ENCODE measurements at places on chromosomes 3 and 15.

DNA sequence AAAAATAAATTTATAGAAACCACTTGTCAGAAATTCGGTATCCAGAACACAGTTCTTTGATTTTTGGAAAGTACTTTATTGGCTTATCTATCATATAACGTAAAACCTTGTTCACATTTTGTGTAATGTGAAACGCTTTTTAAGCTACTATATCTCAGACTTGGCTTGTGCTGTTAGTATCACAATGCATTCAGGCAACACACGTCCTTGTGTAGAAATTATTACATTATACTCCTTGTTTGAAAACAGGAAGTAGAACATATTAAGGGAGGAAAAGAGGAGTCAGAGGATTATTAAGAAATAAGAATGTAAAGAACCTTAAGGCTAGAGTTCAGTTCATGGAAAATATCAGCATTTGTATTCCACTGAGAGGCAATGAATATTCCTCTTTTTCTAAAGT is 1.6 kb downstream of the DNAJC13 start:
- DNase-seq, result no peak

- no peak for DNase-seq
These were observed 52.3 kb downstream of the ATP1B3 start for GRCh38 chr3:141928631-141929270.

DNA sequence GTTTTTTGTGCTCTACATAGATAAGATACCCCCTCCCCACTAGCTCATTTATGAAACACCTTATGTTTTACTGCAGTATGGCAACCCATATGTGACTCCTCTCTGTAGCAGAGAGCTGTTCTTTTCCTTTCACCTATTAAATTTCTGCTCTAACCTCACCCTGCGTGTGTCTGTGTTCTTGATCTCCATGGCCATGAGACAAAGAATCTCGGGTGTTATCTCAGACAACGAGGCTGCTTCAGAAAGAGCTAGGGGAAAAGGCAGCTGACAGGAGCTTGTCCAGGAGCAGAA is 18.0 kb downstream of the CCR8 start:
- DNase-seq, result no peak

DNA sequence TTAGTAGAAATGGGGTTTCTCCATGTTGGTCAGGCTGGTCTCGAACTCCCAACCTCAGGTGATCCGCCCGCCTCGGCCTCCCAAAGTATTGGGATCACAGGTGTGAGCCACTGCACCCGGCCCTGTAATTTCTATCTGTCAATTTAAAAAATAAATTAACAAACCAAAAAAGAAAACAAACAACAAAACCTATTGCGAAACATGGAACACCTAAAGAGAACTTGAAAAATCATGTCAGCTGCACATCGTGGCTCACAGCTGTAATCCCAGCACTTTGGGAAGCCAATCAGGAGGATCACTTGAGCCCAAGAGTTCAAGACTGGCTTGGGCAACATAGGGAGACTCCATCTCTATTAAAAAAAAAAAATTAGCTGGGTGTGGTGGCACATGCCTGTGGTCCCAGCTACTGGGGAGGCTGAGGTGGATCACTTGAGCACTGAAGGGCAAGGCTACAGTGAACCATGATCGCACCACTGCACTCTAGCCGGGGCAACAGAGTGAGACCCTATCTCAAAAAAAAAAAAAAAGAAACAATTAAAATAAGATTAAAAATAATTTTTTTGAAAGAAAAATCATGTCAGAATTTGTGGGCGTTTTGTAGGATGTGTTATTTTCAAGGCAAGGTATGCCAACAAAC is 19.6 kb downstream of the PARP6 start:
- no peak for DNase-seq

- DNase-seq, result no peak
These were observed 3.8 kb downstream of the HEG1 start for GRCh38 chr3:125051715-125052581.

DNA sequence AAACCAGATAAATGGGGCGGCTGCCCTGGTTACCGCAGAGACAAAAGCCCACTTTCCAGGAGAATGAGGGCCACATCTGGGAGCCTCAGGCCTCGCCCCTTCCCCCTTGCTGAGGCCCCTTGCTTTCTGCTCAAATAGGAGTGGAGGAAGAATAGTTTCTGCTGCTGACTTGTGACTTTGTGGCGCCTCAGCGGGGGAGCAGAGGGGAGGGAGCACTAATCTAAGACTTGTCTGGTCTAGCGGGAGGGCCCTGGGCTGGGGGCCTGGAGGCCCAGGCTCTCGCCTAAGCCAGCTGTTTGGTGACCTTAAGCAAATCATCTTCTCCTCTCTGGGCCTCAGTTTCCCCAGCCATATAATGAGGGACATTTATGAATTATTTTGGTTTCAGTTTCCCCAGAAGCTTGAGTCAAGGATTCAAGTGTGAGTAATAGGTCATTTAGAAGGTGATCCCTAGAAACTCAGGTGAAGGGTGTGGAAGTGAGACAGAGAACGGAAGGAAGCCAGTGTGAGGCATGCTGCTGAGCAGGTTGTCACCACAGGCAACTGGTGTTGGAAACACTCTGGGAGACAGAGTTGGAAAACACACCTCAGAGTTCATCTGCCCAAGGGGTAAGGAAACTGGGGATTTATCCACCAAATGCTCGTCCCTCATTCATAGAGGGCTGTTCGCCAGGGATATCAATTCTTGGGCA is 25.9 kb upstream of the SMAD3 start:
- DNase-seq, result no peak

GRCh38 chr3:126158016-126158911 is 22.1 kb downstream of the ALDH1L1 start:
- DNase-seq, result no peak

- DNase-seq, result no peak
These were observed 6.0 kb downstream of the GATM start for GRCh38 chr15:45372041-45372995.

DNA sequence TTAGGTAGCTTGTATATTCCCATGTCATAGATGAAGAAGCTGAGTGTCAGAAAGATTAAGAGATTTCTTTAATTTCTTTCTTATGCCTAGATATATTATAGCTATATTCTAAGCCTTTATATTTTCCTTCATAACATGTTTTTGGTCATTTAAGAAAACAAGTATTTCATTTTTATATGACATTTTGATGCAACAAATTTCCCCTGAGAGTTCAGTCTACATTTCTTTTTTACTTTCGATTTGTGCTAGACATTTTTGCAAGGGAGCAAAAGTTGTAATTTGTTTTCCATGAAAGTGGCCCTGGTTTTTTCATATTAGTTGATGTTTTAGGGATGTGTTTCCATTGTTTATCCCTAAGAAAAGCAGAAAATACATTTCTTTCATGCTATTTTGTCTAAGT is 344.9 kb downstream of the NLGN1 start:
- no peak for DNase-seq

DNA sequence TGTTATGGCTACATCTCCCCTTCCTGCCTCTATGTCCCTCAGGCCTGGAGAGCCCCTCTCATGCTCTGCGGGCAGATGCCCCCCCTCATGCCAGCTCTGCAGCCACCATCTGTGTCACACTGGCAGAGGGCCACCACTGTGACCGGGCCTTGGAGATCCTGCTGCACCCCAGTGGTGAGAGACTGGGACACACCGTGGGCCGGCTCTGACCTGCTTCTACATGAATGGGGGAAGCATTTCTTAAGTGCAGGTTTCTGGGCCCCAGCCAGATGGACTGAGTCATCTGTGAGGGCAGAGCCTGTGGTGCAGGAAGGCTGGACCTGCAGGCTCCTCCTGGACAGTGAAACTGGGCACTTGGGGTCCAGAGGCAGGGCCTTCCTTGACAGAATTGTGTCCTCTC is 4.8 kb downstream of the VWA5B2 start:
- DNase-seq, result no peak

DNA sequence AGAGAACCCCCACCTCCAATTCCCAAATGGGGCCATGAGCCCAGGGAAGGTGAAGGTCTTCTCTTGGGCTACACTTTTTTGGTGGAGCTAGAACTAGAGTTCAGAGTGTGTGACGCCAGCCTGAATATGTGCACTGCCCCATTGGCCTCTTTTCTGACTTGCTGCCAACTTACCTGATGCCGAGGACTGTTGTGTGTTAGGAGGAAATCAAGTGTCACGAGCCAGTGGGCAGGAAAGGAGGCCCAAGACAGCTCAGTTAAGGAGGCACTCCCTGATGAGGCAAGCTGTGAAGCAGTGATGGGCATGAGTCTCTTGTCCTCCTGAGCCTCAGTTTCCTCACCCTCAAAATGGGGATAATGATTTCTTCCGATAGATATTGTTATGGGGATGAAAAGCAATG is 107.8 kb downstream of the ANP32A start:
- DNase-seq, result no peak

DNA sequence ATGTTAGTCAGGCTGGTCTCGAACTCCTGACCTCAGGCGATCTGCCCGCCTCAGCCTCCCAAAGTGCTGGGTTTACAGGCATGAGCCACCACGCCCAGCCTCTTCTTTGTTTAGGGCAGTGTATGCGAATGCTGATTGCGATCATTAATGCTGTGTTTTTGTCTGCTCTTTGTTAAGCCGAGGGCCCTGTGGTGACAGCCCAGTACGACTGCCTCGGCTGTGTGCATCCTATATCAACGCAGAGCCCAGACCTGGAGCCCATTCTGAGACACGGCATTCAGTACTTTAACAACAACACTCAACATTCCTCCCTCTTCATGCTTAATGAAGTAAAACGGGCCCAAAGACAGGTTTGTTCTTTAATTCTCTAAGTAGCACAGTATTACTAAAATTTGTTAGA is 7.8 kb downstream of the KNG1 start:
- DNase-seq, result no peak

- no peak for DNase-seq
These were observed 25.3 kb downstream of the NCEH1 start for GRCh38 chr3:172685331-172686214.

- no peak for DNase-seq
These were observed 22.3 kb downstream of the GRIP2 start for GRCh38 chr3:14517601-14518431.

DNA sequence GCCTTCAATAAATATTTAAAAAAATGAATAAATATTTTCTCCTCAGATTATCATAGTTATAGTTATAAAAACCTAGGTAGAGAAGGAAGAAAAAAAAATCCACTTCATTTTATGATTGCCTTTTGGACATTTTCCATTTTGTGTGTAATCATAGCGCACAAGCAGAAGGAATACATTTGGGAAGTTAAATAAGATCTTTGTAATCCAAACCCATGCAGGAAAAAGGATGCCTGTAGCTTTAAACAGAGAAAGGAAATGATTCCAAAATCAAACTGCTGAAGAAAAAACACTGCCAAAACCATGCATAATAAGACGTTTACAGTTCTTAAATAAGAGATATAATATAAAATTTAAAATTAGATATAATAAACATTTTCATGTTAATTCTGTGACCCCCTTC is 7.4 kb upstream of the CCDC54 start:
- no peak for DNase-seq

DNA sequence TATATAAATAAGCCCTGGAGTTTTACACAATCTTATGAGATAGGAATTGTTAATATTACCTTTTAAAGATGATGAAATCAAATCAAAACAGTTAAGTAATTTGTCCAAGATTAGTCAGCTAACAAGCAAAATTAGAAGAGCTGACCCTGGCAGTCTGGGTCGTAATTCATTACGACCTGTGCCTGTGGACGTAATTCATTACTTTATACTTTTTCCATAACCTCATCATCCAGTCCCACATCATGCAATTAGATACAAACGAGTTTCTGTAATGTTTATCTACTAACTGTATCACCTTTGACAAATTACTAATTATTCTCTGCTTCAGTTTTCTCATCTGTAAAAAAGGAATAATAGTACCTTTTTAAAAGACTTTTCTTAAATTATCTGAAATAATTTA is 665.9 kb downstream of the ZBBX start:
- no peak for DNase-seq

DNA sequence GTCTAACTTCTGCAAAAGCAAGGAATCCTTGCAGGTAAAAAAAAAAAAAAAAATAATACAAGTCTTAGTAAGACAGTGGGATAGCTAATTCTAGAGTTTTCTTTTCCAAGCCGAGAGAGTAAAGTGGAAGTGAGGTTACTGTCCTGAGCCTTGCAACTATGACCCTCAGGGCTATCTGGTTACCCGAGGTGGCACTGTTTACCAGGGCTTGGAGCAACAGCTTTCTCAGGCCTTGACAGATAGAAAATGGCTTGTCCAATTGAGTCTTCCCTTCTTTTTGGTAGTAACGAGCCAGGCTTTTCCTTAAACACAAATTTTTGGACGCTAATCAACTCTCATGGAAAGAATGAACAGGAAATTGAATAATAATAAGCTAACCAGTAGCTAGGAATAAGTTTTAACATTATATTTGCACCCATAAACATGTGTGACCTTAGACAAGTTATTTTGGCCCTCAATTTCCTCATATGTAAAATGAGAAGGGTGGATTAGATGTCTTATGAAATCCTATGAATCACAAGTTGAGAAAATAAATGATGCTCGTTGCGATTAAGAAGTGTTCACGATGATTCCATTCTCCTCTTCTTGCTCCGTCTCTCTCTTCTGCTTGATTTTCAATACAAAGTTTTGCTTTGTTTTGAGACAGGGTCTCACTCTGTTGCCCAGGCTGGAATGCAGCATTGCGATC is 236.9 kb upstream of the KBTBD8 start:
- DNase-seq, result no peak

GRCh38 chr3:5332270-5332956 is 144.9 kb downstream of the EDEM1 start:
- no peak for DNase-seq

- no peak for DNase-seq
These were observed 390.2 kb upstream of the SGO1 start for GRCh38 chr3:20576228-20576627.

GRCh38 chr15:84647726-84648125 is 6.4 kb downstream of the WDR73 start:
- DNase-seq, result no peak

DNA sequence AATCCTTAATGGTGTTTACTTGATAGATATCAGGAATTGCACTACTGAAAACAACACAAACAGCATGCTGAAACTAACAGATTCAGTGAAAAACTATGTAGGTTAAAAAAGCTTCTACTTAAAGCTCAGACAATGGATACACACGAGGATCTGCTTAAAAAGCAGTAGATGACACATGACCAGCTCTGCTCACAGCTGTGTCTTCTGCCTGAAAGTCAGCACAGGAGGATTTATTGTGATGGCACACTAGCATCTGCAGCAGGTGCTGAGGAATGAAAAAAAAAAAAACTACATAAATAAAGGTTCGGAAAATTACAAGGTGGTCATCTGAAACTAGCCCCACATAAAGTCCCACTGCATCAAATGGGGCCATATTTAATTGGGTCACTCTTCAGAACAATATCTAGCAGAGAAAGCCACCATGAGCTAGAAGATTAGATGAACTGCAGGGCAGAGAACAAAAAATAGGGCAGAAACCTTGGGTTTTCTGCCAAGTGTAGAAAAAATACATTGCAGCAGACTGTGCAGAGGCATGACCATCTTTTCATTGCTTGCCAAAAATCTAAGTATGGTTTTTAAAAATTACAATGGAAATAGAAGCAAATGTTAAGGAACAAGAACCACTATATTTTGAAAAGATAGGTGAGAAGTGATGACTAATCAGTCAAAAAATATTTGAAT is 13.2 kb upstream of the GOLM2 start:
- no peak for DNase-seq

- DNase-seq, result no peak
These were observed 361.0 kb downstream of the SHQ1 start for GRCh38 chr3:72487078-72487765.

Measured in DMS153 (cell line).